Activated T-helper 17 cell treated with anti-CD3 and anti-CD28 coated beads, Interleukin-2, amount 50 U/mL, for 72 hours (primary cell): ENCODE measurements at places on chromosomes 1 and 21. TPM values are rescaled to one million over a fixed set of nuclear protein-coding genes. Genes with fewer than 3 reads are reported as not detected.
A peak's percentile ranks its signal among the peaks of the same experiment; 100 is the strongest.

The PPIAL4G gene
- total RNA-seq: 0.40 TPM

The TENT5C gene
- total RNA-seq: 30.2 TPM

The INAVA gene
- 0.13 TPM for total RNA-seq

The UTS2 gene
- total RNA-seq: not detected

The TFF1 gene
- not detected for total RNA-seq

The GBP4 gene
- total RNA-seq: 31.3 TPM

The CSMD2 gene
- not detected for total RNA-seq

The GAS5 gene
- total RNA-seq: 646 TPM

The UBL4B gene
- not detected for total RNA-seq

The CHIA gene
- total RNA-seq: not detected

The PSMA5 gene
- 106 TPM for total RNA-seq

DNA sequence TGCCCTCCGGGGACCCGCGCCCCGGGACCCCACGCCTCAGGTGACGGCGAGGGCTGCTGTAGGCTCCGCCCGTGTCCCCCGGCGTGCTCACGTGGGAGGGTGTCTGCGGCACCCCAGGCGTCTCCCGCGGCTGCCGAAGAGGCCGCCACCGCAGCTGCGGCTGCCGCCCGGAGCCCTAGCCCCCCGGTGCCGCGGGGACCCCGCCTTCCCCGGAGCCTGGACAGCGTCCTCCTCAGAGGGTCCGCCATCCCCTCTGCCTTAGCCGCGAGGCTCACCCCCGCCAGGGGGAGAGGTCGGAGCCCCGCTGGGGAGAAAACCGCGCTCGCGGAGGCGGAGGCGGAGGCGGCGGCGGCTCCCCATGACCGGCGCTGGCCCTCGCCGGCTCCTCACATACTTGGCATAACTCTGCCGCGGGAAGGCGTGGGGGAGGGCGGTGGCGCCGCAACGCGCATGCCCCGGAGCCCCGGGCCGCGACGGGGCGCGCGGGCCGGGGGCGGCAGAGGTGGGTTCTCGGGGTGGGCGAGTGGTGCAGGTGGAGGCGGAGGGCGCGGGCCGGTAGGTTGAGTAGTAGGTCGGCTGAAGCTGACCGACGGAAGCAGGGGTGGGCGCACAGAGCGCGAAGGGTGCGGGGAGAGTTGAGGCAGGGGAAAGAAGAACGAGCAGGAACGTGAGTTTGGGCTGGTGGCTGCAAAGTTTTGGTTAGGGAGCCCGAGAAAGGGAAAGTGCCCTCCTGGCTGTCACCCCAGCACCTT is 700 bp upstream of the SYDE2 start:
- ATAC-seq: peak; percentile 72

- no peak for ATAC-seq
Observed at GRCh38 chr1:207711285-207711684, 40.6 kb upstream of the CD46 start.

GRCh38 chr1:212315907-212316306 is 30.7 kb downstream of the PPP2R5A start:
- ATAC-seq: peak; percentile 71

DNA sequence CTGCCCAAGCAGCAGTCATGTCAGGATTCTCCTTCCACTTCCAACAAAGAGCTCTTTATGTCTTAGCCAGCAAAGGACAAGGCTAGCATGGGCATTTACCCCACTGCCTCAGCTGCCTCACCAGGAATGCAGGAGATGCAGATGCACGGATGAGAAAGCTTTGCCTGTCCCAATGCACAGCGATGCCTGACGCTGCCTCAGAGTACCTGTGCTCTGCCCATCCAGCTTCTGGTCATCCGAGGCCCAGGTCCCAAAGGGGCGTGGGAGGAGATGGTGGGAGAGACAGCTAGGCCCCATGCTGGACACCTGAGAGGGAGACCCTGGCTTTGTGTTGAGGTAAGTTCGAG is 59.0 kb downstream of the IRF2BP2 start:
- no peak for ATAC-seq

DNA sequence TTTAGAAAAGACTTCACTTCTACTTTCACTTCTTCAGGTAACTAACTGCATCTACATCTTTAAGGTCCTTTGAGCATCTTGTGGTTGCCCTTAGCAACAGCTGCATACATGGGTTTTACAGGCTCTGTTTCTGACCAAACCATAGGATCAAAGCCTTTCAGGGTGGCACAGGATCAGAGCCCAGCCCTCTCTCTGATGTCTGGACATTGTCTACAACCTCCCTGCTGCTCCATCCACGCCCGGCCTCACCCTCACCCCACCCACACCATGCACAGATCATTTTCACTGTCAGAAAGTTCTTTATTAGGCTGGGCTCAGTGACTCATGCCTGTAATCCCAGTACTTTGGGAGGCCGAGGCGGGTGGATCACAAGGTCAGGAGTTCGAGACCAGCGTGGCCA is 5.2 kb downstream of the NCF2 start:
- no peak for ATAC-seq

DNA sequence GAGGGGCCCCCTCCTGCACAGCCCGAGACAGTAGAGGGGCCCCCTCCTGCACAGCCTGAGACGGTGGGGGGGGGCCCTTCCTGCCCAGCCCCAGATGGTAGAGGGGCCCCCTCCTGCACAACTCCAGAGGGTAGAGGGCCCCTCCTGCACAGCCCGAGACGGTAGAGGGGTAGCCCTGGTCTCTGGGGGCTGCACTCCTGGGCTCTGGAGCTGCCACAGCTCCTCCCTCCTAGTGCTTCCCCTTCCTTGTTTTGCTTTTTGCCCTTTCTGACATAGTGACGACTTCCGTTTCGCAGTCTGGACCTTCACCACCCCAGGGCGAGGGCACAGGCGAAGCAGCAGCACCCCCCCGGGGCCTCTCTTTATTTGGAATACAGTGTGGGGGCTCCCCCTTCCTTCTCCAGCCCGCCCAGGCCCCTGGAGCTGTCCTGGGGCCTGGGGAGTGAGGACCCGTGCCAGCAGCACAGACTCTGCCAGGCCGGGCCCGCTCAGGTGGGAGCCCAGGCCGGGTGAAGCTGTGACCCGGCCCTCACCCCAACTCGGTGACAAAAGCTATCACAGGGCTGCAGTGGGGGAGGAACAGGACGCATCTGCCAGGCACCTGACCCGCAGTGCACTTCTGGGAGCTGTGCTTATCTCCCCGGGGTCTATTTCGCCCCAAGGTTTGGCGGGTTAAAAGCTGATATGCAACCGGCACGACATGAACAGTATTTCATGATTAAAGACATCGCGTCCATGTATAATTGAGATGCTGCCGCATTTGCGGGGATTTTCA is 1.1 kb upstream of the PRXL2B start:
- ATAC-seq: peak; percentile 36

GRCh38 chr1:16151196-16151994 is 4.5 kb downstream of the EPHA2 start:
- no peak for ATAC-seq

DNA sequence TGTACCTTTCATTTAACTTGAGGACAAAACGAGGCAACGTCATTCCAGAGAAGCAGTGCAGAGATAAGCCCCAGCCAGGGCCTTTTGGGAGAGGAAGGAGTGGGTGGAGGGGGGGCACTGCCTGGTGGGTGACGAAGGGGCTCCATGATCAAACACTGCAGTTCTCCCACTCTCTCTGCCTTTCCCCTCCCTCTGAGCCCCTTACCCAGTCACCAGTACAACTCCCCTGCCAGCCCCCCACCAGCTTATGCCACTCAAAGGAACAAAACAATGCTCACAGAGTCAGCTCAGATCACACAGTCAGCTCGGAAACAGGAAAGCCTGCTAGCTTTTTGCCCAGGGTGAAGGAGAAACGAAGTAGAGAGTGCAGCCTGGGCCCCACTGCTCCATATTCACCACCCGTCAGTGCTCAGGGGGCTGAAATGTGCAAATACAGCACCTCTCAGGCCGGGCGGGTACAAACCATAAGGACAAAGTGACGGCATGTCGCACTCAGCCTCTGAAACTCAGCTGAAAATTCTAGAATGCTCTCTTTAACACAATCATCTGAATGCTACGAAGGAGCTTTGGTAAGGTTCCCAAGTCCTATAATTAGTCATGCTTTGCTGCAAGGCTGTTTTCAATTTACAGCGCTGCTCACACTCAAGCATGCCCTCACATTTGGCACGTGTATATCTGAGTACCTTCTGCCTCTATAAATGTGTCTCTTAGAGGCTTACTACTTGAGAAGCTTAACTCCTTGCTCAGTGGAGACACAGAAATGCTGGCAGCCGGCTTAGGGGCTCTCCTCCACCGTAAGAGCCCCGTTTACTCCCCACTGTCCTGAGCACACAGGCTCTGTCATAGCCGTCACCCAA is 65.8 kb upstream of the RAB4A start:
- no peak for ATAC-seq

- peak; percentile 73 for ATAC-seq
Observed at GRCh38 chr1:54944610-54945392, 35.6 kb upstream of the TMEM61 start.

DNA sequence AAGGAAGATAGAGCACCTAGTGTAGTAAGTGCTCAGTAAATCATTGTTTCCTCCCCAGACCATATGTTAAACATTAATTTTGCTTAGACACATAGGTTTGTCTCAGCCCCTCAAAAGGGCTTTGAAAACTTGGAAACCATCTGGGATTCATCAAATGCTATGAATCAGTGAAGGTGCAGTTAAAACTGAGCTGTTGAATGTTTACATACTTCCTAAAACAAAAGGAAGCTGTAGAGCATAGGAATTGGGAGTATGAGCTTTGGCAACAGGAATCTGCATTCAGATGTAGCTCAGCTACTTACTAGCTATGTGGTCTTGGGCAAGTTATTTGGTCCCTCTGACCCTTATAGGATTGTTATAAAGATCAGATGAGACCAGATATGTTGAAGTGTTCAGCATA is 18.7 kb upstream of the PODN start:
- ATAC-seq: no peak

DNA sequence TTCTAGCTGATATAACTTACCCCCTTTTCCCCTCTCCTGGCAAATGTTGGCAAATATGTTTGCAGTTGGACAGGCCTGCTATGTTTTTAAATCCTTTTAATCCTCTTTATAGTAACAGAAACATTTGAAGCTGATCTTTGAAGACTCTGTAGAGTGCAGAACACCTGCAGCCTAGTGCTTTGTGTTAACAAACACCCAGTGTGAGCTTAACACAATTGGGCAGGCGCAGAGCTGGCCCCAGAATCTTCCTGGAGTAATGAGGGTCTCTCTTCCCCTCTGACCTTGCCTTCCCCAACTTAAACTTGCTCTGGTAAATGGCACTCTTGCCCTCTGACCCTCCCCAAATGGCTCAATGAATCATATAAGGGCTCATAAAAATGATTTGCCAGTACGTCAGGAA is 247.9 kb upstream of the LYPLAL1 start:
- no peak for ATAC-seq

DNA sequence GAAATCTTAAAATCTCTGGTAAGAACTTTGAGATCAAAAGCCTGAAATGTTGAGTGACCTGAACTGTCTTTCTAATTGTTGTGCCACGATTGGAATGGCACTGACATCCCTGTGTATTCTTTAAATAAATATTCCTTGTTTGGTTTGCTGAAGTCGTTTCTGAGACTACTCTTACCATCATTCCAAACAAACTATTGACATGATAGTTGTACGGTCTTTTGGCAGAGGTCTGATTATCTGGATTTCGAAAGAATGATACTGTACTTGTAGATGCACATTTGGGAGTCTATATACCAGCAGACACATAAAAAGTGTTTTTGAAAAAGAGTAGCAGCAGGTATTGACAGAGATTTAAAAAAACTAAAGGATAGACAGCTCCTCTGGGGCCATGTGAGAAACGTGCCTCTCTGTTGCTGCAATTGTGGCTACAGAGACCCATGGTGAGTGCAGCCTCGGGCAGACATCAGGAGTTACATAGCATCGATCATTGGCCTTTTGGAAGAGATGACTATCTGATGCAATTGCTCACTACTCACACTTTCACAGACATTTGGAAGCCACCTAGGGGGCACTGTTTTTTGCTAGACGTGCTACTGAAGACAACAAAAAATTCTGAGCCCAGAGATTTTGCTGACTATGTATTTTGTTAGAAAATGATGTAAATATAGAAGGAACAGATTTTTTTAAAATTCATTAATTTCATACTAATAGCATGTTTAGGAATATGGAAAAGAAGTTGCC is 464.5 kb downstream of the KCNT2 start:
- ATAC-seq: no peak

- peak; percentile 42 for ATAC-seq
Observed at GRCh38 chr1:205316161-205316566, 5.4 kb downstream of the NUAK2 start.

DNA sequence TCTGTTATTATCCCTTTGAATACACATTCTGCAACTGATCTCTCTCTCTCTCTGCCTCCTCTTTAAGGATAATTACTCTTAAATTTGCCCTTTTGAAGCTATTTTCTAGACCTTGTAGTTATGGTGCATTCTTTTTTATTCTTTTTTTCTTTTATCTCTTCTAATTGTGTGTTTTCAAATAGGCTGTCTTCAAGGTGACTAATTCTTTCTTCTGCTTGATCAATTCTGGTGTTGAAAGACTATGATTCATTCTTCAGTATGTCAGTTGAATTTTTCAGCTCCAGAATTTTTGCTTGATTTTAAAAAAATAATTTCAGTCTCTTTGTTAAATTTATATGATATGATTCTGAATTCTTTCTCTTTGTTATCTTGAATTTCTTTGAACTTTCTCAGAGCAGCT is 95.6 kb upstream of the GPR52 start:
- no peak for ATAC-seq

DNA sequence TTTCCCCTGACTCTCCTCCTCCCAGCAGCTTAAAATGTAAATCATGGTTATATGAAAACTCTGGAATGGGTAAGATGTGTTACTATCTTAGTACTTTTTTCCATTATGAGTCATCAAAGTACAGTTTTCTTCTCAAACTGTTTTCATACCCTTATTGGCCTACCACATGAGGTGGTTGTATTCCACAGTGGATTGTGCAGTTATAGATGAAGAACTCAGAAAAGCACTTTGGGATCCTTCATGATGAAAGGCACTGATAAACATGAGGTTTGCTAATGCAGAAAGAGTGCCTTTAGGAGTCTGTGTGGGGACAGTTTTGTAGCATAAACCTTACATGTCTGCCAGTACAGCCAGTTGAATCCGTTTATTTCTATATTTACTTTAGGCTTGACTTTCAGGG is 32.0 kb upstream of the MYOCOS start:
- peak; percentile 73 for ATAC-seq

DNA sequence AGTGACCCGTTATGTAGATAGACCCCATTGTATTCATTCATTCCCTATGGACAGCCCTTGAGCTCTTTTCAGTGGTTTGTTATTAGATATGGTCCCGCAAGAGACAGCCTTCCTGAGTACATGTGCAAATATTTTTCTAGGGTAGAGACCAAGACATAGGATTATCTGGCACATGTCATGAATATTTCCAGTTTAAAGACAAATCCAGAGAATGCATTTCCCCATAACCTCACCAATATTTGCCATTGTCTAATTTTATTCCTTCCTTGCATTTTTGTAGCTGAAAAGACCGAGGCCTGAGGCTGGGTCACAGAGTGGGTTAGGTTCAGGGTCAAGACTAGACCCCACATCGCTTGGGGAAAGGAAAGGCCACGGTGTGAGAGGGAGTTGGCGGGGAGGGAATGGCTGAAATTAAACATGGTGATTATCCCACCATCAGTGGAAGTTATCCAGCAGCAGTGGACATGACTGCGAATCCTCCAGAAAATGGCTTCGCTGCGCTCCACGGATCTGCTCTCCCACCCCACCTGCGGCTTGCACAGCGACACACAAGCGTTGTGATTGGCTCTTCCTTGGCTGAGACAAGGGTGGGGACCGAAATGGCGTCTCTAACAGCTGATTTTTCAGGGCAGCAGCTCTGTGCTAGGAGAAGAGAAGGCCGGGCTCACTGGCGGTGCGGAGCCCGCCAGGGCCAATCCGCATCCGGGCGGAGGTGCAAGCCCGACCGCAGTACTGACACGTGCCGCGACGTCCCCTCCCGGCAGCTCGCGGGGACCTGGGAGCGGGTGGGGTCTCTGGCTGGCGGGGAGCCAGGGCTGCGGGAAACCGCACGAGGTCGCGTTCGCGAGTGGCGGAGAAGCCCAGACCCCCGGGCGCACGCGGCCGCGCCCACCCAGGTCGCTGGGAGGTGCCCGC is 16.1 kb upstream of the STMN1 start:
- ATAC-seq: peak; percentile 84
